NCI-H460 (cell line): ENCODE measurements at places on chromosomes 16 and 17. TPM values are rescaled to one million over a fixed set of nuclear protein-coding genes. Genes with fewer than 3 reads are reported as not detected.

CMC2 gene
- total RNA-seq: 106 and 119 TPM in 2 replicates

- DNase-seq: peak; percentile 58
Observed at GRCh38 chr16:89167425-89167941, 4.1 kb upstream of the CDH15 start.

TPSB2 gene
- total RNA-seq: not detected in 2 replicates

DNA sequence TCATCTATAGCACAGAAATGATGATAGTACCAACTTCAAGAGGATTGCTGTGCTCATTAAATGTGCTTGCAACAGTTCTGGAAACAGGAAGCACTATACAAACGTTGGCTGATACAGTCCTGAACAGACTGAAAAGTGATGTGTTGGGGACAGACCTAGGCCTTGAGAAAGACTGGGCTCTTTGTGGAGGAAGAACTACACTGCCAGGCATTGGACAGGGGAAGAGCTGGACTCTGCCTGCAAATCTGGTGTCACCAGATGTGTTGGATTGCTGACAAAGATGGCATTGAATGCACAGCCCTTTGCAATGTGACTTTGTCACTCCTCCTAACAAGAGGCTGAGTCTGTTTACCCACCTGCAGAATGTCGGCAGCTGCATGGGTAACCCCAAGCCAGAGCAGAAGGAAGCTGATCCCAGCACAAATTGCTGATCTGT lies 12.4 kb upstream of the ST6GALNAC2 start:
- DNase-seq: no peak

RSAD1 gene
- total RNA-seq: 28.8 and 33.9 TPM in 2 replicates

KRTAP2-3 gene
- total RNA-seq: not detected in 2 replicates

- no peak for DNase-seq
Observed at GRCh38 chr17:82805254-82805653, 34.6 kb downstream of the ZNF750 start.

CCL7 gene
- total RNA-seq: not detected in 2 replicates

- no peak for DNase-seq
Observed at GRCh38 chr17:38619451-38619795, 13.7 kb upstream of the SRCIN1 start.

DNA sequence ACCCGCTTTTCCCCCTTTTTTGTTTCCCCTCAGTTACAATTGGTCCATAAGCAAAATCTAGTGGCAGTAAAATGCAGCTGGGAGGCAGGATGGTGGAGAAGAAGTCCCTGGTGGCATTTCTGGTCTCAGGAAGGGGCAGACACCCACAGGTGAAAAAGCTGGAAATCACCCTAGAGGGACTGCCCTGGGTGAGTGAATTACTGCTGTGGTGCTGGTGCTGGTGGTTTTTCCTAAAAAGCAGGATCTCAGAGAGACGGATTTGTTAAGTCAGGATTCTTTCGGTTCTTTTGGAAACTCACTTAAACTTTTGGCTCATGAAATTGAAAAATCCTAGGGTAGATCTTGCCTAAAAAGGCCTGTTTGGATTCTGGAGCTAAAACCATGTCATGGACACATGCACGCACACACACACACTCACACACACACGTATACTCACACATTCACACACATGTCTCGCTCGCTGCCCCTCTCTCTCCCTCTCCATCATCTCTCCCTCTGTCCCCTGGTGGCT lies 65.8 kb downstream of the NKD1 start:
- DNase-seq: no peak

MYADML2 gene
- not detected in 2 replicates for total RNA-seq

DNA sequence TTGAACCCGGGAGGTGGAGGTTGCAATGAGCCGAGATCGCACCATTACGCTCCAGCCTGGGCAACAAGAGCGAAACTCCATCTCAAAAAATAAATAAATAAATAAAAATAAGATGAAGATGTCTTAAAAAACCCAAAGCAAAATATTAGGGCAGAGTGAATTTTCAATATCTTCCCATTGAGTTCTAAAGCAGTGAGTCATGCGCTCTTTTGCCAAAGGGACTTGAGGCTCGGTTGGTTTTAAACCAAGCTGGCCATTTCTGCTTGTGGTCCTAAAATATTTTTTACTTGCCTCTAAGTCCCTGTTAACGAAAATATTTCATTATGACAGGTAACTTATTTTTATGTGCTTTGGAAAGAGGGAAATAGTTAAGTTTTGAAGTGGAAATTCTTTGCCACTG lies 4.7 kb downstream of the PAFAH1B1 start:
- DNase-seq: no peak

TBC1D28 gene
- not detected in 2 replicates for total RNA-seq

- DNase-seq: no peak
Observed at GRCh38 chr17:2385240-2386210, 15.3 kb downstream of the MNT start.

- DNase-seq: no peak
Observed at GRCh38 chr17:58156839-58157803, 8.9 kb downstream of the OR4D1 start.

ADAM11 gene
- total RNA-seq: 0.75 and 0.94 TPM in 2 replicates

DNA sequence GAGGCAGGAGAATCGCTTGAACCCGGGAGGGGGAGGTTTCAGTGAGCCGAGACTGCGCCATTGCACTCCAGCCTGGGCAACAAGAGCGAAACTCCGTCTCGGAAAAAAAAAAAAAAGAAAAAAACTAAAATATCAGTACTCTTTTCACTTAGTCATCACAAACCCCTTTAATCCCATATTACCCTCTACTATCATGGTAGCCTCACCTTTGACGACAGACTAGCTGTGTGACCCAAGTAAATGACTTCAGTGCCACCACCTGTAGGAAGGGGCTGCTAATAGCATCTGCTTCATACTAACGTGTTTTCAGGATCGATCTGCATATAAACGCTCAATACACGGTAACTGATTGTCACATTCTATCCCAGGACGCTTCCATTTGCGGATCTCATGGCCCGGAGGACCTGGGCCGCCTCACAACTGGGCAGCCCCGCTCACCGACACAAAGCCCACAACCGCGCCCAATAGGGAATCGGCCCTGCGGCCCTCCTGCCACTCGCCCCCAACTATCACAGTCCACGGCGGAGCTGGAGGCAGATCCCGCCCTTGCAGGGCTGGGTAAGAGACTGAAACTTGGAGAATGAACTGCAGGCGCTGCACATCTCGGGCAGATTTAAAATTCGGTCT lies 1.1 kb upstream of the ZNF263 start:
- DNase-seq: no peak

DNA sequence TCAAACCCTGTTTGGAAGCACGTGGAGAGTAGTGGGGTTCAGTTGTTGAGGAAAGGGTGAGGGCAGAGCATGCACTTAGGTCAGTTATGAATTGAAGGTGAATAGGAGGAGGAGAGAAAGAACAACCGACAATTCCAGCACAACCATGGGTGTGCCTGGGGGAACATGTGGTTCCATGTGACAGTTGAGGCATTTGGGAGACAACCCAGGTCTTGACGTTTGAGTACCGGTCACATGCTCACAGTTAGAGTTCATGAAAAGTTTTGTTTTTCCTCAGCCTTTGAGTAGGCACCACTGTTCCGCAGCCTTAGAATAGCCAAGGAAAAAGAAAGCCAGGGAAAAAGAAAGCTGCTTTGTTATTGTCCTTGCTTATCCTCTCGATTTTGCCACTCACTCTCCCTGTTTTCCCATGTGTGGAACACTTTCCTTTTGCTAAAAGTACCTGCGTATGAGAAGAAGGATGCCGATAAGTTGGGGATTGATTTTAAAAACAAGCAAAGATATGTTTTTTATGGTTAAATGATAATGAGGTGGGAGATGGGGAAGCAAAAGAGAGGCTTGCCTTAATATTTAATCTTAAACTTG lies 25.6 kb upstream of the ABCC11 start:
- no peak for DNase-seq

CLDN6 gene
- not detected in 2 replicates for total RNA-seq

- no peak for DNase-seq
Observed at GRCh38 chr16:75075688-75076268, 40.8 kb downstream of the LDHD start.

CCDC200 gene
- total RNA-seq: not detected in 2 replicates
